Thyroid gland (tissue), 4 donors: ENCODE measurements at places on chromosomes 3 and 15.

DNA sequence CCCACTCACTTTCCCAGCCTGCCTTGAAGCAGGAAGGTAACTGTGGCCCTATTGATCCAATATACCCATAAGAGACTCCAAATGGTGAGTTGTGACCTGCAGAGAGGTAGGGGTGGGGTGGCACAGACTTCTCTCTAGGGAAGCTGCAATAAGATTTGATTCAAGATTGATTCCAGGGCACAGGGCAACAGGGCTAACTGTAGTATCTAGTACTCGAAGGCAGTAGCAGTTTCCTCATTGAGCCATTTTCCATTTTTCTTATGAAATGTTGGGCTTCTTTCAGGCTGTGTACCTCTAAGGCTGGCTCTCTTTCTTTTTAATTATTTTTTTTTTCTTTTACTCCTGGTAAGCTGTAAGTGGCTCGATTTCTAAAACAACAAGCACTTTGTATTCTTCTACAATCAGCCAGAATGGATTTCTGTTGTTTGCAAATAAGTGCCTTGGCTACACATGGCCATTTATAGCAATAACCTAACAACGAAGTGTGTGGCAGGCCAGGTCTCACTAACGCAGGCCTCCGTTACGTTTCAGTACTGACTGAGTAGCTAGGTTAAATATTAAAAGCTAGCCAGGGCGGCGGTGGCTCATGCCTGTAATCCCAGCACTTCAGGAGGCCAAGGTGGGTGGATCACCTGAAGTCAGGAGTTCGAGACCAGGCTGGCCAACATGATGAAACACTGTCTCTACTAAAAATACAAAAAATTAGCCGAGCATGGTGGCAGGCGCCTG is 19.3 kb downstream of the CCDC12 start:
- DNase-seq: no peak

DNA sequence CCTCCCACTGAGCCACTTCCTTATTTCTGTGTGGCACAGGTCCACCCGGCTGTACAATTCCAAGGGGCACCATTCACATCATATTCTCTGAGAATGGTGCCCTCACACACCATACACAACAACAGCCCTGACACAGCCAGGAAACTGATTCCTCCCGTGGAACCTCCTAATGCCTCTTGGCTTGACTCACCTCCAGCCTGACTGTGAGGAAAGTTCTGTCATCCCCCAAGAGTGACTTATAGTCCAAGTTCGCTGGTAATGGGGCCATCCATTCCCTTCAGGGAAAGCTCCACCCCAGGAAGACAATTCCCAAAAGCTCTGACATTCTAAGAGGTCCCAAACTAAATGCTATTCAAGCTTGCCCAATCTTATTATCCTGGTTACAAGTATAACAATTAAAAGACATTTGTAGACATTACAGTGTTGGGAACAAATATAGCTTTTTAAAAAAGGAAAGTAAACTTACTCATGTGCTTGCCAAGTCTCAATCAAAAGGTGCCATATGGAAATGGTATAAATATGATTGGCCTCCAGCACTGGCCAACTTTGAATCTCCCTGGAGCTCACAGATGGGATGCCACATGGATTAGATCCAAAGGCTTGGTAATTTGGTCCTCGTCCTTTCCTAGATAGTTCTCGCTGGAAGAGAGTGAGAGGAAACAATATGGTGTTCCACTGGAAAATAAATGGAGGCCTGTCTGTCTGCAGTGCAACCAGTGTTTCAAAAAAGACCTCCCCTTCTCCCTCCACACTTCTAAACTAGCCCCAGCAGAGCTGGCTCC is 56.3 kb upstream of the PSMD6 start:
- no peak for DNase-seq

DNA sequence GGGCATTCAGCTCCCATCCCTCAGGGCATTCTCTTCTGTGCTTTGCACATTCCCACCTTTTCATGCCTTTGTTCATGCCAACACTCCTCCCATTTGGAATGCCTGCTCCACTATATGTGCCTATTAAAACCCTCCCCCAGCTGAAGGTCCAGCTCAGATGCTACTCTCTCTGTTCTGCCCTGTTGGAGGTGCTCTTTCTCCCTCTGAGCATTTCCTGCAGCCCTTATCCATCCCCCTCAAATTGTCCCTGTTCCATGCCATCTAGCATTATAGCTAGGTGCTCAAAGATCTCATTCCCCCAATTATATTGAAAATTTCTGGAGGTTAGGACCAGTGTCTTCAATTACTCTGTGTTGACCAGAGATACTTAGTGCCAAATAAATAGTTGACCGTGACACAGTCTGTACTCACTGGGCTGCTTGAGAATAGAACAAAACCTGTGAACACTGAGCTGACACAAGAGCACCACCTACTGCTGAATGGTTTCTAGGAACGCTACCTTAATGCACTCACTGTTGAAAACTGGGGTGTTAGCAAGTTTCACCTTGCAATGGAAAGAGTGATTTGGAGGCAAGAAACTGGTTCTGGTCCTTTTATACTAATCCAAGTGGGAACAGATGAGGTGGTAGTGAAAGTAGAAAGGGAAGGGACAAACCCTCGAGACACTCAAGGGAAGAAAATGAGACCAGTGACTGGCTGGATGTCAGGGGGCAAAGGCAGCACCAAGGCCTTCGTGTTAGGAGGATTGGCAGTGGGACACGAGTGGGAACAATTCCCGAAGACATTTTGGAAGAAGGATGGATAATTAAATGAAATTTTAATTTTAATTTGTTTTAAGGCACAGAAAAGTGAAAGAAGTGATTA is 289.8 kb upstream of the ROPN1 start:
- DNase-seq: peak; percentile 26

GRCh38 chr3:183278479-183279088 is 25.5 kb downstream of the B3GNT5 start:
- DNase-seq: no peak

DNA sequence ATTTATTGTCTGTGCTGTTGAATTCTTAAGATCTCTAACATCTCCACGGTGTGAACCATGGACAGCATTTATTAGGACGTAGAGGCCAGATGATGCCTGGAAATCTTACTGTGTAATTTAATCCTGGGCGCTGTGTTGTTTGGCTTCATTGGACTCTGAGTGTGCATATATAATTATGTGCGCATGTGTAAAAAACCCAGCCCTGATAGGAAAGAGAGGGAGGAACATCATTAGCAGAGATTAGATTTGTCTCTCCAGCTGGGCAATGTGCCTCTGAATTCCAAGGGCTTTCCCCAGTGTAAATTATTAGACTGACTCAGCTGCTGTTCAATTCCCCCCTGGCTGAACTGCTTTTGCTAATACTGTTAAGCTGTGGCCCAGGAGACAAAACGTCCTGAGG is 39.6 kb downstream of the MAP3K13 start:
- DNase-seq: no peak

DNA sequence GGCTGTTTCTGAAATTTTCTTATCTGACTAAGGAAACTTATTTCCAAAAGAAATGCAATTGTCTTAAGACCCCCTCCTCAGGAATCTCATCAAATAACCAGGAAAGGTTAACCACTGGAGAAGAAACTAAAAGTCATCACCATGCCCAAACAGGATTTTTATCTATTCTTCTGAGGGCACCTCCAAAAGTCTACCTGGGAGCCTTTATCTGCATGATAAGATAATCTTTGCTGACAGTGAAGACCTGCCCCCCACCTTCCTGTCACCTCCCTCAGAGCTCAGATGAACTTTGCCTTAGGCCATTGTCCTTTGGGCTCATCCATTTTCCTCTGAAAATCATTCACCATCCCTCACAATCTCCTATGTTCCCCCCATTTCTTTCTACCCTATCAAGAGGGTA is 137.3 kb upstream of the SMAD3 start:
- no peak for DNase-seq

- no peak for DNase-seq
Observed at GRCh38 chr3:127709320-127710060, 36.7 kb downstream of the ABTB1 start.

GRCh38 chr3:45712434-45713110 is 23.4 kb downstream of the SACM1L start:
- no peak for DNase-seq

DNA sequence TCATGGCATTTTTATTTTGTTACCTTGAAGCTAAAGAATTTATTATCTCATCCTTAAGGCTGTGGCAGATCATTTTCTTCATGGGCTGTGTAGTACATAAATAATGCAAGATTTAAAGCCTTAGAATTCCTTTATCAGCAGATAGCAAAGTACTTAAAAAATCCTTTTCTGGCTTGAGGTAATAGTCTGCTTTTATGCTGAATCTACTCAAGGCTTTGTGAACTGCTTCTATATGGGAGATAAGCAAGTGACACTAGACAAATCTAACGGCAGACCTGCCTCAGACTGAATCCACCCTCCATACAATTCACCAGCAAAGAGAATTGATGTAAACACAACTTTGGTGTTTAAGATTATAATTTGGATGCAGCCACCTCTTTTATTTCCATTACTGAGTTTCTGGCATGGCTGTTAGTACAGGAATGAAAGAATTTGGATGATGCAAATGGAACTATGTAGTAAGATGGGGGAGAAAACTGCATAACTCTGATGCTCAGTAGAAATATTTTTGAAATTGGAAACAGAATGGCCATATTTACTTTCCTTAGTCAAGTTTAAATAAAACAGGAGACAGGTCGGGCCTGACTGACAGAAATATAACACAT is 1121.5 kb downstream of the NAALADL2 start:
- DNase-seq: no peak

GRCh38 chr3:85455561-85456200 is 496.9 kb downstream of the CADM2 start:
- DNase-seq: no peak

DNA sequence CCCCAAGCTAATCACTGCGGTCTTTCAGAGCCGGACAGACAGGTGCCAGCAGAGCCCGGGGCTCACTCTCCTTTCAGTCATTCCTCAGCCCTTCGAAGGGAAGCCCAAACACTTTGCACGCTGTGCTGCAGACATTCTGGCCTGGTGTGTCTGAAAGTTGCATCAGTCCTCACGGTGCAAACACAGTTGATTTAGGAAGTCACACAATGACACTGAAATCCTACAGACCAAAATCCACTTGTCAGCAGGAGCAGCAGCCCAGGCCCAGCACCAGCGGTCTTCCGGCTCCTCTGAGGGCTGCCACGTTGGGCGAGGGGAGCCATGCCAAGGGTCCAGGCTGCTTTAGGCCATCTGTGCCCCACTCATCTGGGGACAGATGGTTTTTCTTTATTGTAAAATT is 61.6 kb downstream of the RGMA start:
- DNase-seq: no peak

DNA sequence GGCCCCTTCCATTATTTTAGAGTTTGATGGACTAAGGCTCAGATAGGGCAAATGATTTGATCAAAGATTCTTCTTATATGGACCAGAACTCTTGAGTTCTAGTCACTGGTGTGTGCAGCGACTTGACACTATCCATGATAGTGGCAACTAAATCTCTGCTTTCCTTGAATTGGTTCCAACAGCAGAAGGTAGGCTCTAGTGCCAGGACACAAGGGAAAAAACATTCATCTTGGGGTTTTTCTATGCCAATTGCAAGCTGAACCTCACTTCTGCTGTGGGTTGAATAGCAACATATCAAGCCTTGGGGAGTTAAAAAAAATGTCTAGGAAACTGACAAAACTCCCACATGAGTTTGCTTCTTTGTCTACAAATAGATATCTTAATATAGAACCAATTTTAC is 35.1 kb downstream of the CTXND1 start:
- no peak for DNase-seq

DNA sequence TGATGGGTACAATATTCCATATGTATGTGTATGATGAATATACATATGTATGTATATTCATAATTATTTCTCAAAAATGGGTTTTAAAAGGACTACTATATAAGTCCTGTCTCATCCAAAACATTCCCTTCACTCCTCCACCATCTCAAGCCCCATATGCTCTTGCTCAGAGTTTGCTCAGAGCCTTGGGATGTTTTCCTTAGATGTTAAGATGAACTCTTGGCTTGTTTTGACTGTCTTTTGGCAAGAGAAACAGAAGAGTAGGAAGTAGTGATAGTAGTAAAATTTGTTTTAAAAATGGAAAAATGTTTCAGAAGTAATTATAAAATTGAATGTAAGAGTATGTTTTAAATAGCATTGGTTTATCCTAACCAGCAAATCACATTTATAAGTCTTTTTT is 6.2 kb upstream of the EPHA3 start:
- DNase-seq: no peak

GRCh38 chr3:170043506-170043905 is 5.7 kb downstream of the GPR160 start:
- DNase-seq: no peak

GRCh38 chr3:100695696-100696095 is 13.6 kb upstream of the TFG start:
- DNase-seq: no peak

DNA sequence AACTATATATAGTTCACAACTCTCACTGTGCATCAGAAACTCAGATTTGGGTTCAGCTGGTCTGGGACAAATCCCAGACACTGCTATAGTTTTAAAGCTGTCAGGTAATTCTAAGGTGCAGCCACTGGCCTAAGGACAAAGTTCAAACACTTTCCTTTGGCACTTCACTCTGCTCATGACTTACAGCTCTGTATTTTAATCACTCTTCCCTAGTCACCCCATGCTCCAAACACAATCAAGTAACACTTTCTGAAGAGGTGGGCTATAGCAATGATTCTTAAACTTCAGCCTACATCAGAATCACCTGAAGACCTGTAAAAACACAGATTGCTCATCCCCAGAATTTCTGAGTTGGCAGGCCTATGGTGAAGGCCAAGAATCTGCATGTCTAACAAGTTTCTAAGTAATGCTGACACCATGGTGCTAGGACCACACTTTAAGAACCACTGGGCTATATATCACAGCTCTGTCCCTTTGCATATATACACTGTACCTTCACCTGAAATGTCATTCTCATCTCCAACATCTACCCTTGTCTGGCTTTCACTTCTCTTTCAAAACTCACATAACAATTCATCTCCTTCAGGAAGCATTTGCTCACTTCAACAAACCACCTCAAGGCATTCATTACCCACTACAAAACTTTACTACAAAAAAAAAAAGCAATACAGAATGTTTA is 21.4 kb downstream of the STAG1 start:
- no peak for DNase-seq

GRCh38 chr15:86076468-86076867 is 3.2 kb upstream of the AGBL1 start:
- DNase-seq: no peak

- DNase-seq: no peak
Observed at GRCh38 chr15:79451361-79451999, 19.3 kb downstream of the MINAR1 start.

DNA sequence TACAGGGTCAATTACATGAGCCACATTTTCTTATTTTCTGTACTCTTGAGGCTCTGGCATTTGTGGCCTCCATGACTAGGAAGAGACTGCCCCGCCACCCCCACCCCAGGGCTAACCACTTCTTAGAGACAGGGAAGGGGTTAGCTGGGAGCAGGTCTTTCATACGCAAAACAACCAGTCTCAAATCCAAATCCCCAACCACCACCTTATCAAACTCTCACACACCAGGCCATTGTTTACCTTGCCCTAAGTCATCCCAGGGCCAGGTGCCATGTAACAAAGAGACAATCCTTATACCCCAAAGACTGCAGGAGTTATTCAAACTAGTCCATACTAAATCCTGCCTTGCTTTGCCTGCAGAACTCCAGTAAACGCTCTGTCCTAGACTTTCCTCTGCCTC is 77.8 kb downstream of the B3GNT5 start:
- DNase-seq: no peak

GRCh38 chr3:178631950-178632349 is 95.7 kb downstream of the KCNMB2 start:
- DNase-seq: no peak
